ENCODE measurements at places on chromosomes 7 and 10.

- no peak for DNase-seq
Observed at GRCh38 chr7:155700847-155701246, 56.4 kb downstream of the RBM33 start.

DNA sequence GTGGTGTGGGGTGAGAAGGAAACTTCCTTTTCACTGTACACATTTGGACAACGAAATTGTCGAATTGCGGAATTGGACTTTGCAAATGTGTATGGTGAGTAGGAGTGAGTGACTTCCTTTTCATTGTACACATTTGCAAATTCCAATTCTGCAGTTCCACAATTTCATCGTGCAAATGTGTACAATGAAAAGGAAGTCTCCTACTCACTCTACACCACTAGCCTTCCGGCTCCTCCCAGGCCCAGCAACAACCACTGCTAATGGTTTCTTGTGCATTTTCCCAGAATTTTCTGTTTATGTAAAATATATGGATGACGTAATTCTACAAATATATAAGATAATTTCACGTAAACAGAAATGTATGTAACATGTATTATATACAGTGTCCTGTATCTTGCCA lies 118.5 kb downstream of the ARL4A start:
- no peak for DNase-seq

DNA sequence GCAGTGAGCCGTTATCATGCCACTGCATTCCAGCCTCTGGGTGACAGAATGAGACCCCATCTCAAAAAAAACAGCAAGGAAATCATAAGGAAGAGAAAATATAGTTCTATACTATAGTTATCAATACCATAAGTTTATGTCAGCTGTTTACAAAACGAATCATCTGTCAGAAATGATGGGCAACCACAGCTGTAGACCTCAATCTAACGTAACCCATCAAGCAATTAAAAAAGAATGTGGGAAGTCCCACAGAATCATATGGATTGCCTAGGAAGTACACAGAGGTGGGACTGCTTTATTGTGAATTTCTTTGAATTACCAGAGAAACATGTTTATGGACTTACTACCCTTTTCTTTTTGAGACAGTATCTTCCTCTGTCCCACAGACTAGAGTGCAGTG lies 6.9 kb downstream of the NRBF2 start:
- DNase-seq = no peak

- DNase-seq = no peak
Observed at GRCh38 chr7:139032473-139032872, 3.4 kb downstream of the ZC3HAV1L start.

DNA sequence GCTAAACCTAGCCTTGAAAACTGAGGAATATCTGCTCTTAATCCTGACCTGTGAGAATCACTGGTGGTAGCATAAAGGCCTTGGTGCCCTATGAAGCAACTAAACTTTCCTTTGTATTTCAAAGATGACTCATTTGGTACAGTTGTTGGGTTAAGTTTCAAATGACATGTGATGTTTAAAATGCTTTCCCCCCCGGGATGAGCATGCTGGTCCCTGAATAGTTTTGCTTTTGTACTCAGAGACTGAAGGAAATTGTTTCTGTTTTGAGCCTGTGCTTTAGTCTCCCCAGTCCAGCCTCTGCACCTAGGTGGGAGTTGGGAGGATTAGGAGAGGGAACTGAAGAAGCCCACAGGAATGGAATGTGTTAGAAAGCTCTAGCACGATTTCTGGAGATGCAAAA lies 258.9 kb upstream of the NPY start:
- DNase-seq = no peak

GRCh38 chr7:123977081-123977480 lies 52.0 kb downstream of the SPAM1 start:
- DNase-seq = no peak

- DNase-seq = no peak
Observed at GRCh38 chr7:126411032-126411820, 841.5 kb downstream of the GRM8 start.

DNA sequence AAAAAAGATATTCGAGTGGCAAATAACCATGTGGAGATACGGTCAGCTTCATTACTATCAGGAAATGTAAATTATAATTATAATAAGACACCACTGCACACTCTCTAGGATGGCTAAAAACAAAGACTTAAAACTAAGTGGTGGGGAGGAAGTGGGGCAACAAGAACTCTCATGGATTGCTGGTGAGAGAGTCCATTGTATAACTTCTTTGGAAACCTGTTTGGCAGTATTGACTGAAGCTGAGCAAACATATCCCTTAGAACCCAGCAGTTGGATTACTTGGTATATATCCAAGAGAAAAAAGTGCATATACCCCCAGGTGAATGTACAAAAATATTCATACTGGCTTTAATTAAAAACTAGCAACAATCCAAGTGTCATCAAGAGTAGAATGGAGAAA lies 133.7 kb upstream of the CTBP2 start:
- DNase-seq = no peak
